ENCODE measurements at places on chromosomes 6 and 20. TPM values are rescaled to one million over a fixed set of nuclear protein-coding genes. Genes with fewer than 3 reads are reported as not detected.

DNA sequence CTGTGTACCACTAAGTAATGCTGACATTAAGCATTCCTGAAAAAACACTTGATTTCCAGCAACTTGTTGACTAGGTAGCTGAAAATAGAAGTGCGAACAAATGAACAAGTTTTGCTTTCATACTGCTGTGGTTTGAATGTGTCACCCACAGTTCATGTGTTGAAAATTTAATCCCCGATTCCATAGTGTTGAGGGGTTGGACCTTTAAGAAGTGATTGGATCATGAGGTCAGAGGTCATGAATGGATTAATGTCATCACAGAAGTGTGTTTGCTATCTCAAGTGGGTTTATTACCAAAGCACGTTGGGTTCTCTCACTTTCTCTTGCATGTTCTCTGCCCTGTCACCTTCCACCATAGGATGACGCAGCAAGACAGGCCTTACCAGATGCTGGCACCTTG lies 568.5 kb downstream of the UTRN start:
- DNase-seq: no peak

DNA sequence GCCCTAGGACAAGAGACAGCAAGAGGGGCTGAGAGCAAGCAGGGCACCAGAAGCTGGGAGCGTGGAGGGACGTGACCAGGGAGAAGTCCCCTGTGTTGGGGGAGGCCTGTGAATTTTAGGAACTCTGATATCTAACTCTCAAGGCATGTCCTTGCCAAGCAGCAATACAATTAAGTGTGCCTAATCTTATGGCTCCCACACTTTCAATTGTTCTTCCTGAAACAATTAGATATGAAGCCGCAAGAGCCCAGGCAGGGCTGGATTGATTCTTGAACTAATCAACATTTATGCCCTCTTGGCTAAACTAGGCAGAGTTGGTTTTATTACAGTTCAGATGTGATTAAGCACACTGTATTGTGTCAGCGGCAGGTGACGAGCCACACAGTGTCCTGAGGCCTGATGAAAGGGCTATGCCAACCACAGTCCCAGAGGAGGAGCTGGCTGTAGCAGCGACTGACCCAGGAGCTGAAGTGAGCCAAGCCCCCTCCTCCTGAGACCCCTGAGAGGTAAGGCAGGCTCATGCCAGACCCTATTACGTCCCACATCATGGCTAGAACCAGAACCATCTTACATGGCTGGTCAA lies 4.2 kb upstream of the MAVS start:
- DNase-seq: no peak

- DNase-seq: no peak
These were observed 3.4 kb downstream of the TREM2 start for GRCh38 chr6:41159415-41160082.

DNA sequence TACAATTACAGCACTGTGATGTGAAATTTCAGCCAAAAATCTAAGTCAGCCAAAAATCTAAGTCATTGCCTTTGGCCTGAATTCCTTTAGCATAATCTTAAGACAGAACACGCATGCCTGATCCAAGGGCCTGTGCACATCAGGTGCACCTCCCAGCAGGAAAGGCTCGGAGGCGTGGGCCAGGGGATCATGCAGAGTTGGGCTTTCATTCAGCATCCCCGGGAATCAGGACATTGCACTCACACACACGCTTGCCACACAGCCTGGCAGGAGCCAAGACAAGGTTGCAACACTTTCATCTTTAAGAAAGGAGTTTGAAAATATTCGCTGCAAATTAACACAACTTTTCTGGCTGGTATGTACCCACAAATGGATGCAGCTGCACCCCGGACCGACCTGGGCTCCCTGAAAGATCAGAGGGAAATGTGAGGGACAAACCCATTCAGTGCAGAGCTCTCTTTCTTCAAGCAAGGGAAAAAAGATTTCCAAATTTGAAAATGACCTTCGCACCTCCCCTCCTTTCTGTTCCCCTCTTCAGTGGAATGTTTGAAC lies 48.8 kb downstream of the ERMARD start:
- no peak for DNase-seq

DNA sequence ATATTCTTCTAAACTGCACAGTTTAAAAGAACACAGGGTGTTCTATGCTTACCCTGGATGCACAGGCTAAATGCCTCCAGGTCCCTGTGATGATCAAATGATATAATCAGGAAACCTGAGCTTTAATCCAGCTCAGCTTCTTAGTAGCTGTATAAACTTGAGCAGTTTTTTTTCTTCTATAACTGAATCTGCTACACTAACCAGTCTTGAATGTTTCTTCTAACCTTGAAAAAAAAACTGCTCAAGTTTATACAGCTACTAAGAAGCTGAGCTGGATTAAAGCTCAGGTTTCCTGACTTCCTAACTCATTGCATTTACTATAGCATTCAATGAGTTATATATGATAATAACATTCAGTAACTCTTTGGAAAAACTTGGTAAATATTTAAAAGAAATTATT lies 358.2 kb downstream of the CD109 start:
- no peak for DNase-seq

GRCh38 chr6:80091506-80091905 lies 15.0 kb upstream of the BCKDHB start:
- no peak for DNase-seq

GRCh38 chr6:121560476-121560875 lies 125.0 kb downstream of the GJA1 start:
- DNase-seq: no peak

DNA sequence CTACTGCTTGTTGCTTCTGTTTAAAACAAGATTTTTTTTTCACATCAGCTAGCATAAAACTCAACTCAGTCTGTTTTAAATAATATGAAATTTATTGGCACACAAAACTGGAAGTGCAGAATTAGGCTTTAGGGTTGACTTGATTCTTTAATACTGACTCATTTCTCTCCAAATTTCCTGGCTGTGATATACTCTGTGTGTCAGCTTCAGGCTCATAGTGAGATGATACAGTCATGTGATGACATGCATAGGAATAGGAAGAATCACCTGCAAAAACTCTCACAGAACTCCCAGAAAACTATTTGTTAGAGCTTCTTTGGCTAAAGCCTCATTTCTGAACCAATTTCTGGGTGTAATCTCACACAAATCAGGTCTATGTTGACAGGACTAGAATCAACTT lies 1068.0 kb upstream of the EPHA7 start:
- DNase-seq: no peak

GRCh38 chr6:137903933-137904821 lies 37.1 kb downstream of the TNFAIP3 start:
- no peak for DNase-seq

DNA sequence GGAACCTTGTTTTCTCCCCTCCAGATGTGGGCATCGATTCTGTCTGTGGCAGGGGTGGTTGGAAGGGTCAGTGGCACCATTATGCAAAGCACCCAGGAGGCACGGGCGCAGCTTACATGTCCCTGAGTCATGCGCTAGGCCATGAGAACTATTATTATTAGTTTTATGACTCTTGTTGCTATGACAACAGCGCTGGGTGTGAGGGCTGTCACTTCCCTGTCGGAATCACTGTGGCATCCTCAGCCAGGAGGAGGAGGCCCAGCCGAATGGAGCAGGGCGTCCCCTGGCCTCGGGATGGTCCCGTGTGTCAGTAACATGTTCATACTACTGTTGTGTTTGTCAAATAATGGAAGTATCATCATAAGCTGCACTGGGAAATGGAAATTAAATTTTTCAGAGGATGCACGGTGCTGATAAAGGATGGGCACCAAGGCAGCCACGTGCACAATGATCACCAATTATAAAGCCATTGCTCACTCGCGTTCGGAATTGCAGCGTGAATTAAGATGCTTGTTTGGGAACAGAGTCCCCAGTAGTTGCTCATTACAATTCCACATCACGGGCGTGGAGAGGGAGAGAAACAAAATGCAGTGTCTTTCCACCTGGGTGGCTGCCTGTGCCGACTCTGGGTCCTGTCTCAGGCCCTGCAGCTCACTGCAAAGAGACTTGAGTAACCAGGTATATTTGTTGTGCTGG lies 247.9 kb downstream of the CDH4 start:
- no peak for DNase-seq

DNA sequence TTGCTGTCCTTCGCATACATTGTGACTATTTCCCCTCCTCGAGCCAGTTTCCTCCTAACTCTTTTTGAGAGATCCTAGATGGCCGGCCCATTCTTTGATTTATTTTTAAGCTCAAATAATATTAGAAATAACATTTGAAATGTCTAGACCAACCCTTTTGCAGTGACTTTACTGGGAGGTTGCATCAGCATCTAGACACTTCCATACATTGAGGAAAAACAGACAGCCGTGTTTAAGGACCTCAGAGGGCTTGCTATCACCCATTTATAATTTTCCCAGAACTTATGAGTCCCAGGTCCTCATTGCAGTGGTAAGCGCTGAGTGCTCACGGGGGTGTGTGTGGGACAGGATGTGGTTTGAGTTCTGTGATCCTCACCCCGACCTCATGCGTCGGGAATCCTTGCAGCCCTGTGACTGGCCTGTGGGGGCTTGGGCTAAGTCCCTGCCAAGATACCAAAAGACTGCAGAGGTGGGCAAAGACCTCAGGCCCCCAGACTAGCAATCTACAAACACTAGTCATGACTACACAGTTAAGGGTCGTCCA lies at the start of gene GPX5:
TSS of gene GPX5 (plus strand) at position 386 of the 544 bp plus-strand sequence. CDS start at position 519, 133 bp downstream.
- no peak for DNase-seq

DNA sequence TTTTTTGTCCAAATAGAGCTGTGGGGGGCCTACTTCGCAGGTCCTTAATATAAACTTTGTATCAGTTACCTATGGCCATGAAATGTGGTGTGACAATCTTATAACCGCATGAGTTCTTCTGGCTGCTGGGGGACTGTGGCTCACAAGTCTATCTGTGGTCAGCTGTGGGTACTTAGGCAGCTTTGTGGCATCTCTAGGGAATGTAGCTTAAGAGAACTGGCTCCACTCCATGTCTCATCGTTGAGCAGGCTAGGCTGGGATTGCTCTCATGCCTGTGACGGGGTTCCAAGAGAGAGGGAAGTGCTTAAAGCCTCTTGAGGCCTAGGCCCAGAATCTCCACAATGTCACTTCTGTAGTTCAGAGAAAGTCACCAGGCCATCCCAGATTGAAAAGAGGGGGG lies 140.5 kb downstream of the BTBD3 start:
- no peak for DNase-seq

GRCh38 chr6:13390658-13391057 lies 62.3 kb upstream of the TBC1D7 start:
- DNase-seq: no peak

GRCh38 chr6:170268216-170269129 lies 22.4 kb downstream of the DLL1 start:
- DNase-seq: no peak

DNA sequence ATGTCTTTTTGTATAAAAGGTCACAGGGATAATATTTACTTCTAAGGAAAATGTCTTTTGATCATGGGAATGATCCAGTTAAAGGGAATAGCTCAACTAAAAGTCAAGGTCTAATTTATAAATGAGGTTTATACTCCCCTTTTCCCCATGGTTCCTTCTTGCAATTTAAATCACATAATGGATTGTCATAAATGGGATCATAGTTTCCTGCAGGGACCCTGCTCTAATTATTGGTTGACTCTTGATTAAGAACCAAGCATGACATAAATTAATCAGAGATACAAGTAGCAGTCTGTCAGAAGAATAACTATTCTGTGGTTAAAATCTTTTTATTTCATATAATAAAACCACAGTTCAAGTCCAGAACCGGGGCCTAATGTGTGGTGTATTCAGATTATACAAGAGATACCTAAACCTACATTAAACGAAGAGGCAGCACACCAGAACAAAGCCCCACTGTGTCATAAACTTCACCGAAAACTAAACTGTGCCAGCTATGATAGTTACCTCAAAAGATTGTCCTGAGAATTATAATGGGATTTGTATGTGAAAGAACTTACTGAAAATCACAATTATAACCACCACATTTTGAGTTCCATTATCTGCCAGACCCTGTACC lies 43.0 kb upstream of the CD83 start:
- DNase-seq: no peak

GRCh38 chr6:135117413-135117968 lies 62.9 kb upstream of the HBS1L start:
- no peak for DNase-seq

DNA sequence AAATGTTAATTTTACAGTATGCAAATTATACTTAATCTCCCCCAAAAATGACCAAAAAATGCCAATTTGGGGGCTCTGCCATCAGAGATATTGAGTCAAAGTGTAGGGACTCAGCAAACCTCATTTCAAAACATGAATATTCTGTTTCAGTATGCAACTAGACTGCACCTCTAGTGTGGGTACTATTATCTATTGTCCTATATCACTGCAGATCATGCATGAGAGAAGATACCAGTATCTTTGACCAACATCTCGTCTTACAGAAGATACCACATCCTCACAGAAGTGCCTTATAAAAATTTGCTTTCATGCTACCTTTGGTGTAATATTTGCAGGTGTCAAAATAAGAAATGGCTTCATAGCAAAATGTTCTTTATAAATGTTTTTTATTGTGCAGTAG lies 623.8 kb downstream of the TENT5A start:
- DNase-seq: no peak

Gene PBOV1
- total RNA-seq: not detected

Gene FAM83C
- total RNA-seq: not detected

Gene TRAPPC3L
- not detected for total RNA-seq

Gene GNAS-AS1
- 11.3 TPM for total RNA-seq

Gene KHDC1L
- not detected for total RNA-seq

Gene PSORS1C1
- total RNA-seq: 0.48 TPM

Gene HIVEP2
- 4.2 TPM for total RNA-seq

Gene SLC17A2
- total RNA-seq: not detected

Gene ARHGAP40
- total RNA-seq: 0.26 TPM

Gene TNF
- total RNA-seq: not detected

All from H9 (cell line).